ENCODE measurements at places on chromosomes 11 and 22.

DNA sequence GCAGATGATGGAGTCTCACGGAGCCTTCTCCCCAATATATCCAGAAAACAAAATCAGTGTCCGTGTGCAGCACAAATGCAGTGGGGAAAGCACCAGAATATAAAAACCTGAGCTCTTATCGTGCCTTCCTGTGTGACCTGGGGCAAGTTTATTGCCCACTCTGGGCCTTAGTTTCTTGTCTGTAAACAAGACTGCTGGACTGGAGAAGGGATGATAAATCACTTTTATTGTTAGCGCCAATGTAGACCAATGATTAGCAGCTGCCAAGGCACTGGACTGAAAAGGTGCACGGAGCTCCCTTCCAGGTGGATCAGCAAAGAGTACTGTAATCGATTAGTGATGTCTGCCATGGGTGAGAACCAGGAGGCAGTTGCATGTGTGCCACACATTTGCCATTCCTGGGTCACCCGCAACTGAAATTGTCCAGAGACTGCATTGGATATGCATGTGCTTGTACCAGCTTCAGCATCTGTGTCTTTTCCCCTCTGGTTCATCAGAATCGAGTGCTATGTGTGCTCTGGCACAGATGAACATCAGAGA lies 89.2 kb downstream of the TSPAN18 start:
- no peak for DNase-seq

DNA sequence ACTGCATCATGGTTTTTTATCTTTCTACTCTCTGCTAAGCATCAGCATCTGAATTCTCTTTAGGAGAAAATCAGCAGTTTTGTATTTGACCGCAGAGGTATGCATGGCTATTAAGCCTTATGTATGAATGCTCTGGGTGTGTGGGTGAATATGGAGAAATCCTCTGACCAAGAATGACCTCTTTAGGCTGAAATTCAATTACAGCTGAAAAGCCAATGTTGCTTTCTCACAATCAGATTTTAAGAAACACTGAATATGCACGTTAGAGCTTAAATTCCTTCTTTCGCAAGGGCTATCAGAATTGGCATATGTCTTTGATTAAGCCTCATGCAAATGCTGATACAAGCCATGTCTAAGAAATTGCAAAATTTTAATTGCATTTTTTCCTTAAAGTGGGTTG lies 43.2 kb downstream of the ARHGAP42 start:
- DNase-seq, result no peak

DNA sequence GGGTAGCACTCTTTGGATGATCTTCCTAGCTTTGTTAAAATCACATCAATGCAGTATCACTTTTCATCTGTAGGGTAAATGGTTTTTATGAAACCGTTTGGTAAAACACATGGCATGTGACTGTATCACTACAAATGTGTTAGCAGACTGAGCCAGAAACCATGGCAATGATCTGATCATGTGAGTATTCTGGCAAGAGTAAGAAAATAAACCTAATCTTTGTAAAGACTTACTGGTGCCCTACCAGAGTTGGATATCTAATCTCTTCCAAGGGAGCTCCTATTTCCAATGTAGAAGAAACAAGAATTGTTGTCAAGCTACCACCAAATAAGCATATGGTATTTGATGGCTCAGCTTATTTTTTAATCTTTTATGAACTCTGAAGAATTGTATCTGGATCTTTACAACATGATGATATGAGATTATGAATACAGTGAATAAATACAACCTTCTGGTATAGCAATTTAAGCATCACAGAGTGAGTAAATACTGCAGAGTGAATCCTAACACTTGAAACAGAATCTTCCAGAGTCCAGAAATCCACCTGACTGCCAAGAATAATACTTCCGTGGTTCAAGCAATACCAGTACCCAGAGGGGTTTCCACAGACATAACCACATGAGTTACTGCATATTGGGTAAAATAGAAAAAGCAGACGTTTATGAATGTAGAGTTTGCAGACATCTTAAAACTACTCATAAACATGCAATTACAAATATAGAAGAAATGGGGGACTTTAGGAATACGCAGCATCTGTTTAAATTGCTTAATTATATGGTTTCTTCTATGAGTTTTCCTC lies 238.8 kb downstream of the TTC28 start:
- no peak for DNase-seq

- DNase-seq, result no peak
Observed at GRCh38 chr11:75371949-75372876, 20.8 kb upstream of the ARRB1 start.

- DNase-seq, result no peak
Observed at GRCh38 chr22:20776624-20777405, 2.9 kb downstream of the SERPIND1 start.

- no peak for DNase-seq
Observed at GRCh38 chr11:10352921-10353550, 48.2 kb downstream of the ADM start.

DNA sequence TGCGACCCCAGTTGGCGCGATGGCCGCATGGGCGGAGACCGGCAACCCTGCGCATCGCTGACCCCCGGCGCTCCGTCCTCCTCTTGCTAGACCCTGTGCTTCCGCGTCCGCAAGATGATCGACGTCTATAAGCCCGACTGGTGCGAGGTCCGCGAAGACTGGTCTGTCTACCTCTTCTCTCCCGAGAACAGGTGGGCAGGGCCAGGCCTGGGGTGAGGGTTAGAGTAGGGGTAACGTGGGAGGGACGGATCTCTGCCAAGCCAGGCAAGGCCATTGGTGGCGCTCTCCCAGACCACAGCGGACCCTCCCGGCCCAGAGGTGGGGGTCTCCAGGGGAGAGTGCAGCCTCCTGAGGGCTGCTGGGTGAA lies 92.1 kb downstream of the CACNA1I start:
- no peak for DNase-seq

- no peak for DNase-seq
Observed at GRCh38 chr22:42895541-42895981, 38.5 kb upstream of the ARFGAP3 start.

- DNase-seq, result no peak
Observed at GRCh38 chr11:120858740-120859139, 165.2 kb upstream of the TBCEL start.

- DNase-seq, result no peak
Observed at GRCh38 chr11:65556470-65557279, 1.5 kb downstream of the LTBP3 start.

DNA sequence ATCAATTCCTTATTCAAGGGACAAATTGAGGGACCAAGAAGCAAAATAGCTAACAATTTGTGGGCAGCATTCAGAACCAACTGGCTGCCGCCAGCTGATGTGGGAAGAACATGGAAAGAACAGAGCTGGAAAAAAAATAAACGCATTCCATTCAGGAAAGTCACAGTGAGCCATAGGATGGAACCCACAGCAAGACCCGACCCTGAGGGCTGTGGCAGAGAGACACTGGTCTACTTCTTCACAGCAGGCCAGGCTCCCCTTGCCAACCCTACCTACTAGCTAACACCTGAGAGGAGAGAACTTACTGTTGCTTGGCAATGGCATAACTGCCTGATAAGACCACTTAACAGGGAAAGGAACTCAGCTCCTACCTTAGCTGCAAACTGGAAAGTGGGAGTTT lies 123.5 kb upstream of the APOA1 start:
- no peak for DNase-seq

DNA sequence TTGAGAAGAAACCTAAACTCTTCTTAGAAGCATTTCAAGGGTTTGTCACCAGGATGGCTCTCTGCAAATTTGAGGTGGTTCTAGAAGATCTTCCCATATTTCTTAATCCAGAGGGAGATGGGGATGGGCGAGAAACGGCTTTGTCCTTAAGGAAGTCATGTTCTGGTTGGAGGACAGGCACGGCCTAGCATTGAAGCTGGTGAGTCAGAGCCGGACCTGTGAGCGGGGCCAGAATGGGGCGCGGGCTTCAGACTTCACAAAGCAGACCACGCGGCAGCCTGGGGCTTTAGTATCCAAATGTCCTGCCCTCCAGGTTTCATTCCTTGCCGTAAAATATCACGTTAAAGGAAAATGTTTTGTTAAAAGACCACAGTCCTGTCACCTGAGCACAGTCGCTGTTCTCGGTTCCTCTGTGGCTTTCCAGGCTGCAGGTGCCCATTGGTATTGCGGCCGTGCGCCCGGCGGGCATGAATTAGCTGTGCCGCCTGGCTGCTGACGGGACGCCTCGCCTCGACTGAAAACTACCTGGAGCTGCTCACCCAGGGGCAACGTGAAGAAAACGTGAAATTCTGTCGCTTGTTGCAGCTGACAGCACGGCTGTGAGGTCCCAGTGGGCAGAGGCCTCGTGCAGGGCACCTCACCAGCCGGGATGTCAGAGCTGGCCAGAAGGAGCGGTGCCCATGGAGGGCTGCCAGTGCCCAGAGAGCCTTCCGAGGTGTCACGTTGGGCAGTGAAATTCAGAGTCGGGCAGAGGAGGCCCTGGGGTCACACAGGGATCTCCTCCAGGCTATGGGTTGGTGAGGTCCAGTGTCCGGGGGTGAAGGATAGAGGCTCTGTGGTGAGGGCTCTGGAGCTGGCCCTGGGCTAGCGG lies 59.0 kb downstream of the LRP5 start:
- DNase-seq, result no peak

DNA sequence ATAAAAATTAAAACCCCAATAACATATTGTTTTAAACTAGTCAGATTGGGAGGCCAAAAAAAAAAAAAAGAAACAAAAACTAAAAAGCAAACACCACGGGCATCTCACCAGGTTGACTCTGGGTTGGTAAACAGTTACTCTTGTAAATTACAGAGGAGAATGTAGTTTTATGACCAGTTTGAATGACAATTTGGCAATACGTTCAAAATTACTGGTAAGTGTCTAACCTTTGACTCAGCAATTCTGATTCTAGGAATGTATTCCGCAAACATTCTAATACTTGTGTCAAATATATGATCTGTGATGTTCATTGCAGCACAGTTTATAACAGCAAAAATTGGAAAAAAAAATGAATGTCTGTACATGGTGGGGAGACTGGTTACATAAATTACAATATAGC lies 1376.0 kb downstream of the TBC1D22A start:
- DNase-seq, result no peak

DNA sequence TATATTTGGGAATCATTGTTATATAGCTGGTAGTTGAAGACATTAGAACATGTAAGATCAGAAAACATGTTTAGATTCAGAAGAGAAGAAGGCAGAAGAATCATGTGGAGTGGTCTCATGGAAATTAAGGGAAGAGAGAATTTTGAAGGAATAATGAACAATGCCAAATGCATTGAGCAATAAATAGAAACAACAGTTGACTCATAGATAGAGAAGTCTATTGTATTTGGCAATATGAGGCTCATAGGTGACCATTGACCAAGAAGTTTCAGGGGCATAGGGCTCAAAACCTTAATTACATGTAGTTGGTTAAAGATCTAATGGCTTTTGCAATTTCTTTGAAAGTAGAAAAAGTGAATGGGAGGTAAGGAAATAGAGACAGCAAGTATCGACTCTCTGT lies 123.9 kb downstream of the PAX6 start:
- DNase-seq, result no peak

GRCh38 chr11:41954034-41954433 lies 494.6 kb upstream of the LRRC4C start:
- no peak for DNase-seq

DNA sequence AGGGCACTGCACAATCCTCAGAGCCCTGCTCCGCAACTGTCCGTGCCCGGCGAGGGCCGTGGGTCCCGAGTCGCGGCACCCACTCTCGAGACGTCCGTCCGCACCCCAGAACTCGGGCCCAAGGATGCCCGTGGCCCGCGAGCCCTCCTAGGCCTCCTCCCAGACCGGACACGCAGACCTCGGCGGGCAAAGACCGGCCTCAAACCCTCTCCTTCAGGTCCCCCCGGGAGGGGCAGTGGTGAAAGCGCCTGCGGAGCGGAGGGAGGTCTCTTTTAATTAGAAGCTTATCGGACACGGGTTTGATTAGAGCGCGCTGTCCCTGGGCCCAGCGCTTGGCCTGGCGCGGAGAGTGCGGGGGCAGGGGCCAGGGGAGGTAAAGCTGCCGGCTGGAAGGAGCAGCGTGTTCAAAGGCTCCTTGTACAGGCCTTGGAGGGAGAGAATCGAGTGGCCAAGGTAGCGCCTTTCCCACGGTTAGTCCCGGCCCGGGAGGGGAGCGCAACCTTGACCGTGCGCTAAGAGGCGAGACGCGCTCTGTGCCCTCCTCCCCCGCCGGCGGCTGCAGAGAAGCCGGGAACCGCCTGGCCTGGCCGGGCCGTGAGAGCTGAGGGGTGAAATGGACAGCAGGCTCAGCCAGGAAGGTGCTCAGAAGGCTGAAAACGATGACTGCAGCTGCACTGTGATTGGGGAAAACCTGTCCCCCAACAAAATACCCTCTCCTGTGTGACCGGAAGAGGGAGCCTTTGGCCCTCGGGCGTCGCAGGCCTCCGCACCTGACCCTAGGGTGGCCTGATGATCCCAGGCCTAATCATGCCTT lies 4.6 kb downstream of the WT1 start:
- no peak for DNase-seq

DNA sequence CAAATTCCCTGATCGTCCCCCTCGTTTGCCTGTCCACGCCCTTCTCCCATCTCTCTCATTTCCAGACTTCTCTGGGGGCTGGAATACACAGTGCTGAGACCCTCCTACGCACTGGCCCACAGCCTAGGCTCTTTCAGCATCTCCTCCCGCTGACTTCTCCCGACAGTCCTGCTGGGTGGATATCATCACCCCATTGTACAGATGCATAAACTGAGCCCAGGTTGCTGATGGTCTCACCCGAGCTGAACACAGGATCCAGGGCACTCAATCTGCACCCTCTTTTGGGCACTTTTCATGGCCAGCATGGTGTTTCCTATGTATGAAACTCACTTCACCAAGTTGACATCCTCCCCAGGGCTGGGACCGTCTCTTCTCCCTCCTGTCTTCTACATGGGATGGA lies 31.7 kb upstream of the PICK1 start:
- no peak for DNase-seq

GRCh38 chr11:44363116-44363515 lies 53.2 kb upstream of the ALX4 start:
- DNase-seq, result no peak

DNA sequence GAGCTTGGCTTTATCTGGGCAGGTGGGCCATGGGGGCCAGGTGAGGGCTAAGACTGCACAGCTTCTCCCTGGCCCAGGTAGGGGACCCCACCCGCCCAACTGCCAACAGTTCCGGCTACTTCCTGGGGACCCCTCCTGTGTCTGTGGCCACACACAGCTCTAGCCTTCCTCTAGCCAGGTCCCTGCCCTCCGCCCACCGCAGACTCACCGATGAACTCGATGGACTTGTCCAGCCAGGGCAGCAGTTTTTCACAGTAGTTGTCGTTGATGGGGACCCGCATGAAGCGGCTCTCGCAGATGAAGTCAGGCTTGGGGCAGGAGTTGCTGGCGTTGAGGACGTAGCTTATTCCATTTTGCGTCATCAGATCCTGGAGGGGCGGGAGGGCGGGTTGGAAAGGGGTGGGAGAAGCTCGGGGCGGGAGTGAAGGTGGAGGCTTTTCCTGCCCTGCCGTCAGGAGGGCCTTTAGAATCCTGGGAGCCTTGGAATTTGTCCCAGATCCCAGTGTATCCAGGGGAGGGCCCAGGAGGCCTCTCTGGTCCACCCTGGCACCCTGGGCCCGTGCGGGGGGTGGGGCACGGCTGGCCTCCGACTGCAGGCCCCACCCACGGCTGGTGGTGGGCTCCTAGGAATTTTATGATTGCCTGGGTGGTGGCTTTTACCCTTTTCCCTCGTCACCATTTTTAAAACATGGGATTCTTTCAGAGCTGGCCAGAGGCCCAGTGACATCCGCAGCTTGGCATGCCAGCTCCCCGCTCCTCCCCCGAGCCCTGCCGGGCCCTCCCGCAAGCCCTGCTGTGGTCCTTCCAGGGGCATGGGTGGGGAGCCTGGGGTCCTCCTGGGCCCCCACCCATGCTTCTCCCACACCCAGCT lies 13.9 kb downstream of the DUSP8 start:
- no peak for DNase-seq
